NCI-H1417 treated with DMSO at 0.1 percent for 48 hours (cell line): ENCODE measurements at places on chromosomes 12 and 14.
A peak's percentile ranks its signal among the peaks of the same experiment; 100 is the strongest.

- no peak for DNase-seq
Observed at GRCh38 chr12:24907464-24907863, 41.4 kb downstream of the BCAT1 start.

- DNase-seq: no peak
Observed at GRCh38 chr12:117360222-117360550, 1.2 kb downstream of the NOS1 start.

DNA sequence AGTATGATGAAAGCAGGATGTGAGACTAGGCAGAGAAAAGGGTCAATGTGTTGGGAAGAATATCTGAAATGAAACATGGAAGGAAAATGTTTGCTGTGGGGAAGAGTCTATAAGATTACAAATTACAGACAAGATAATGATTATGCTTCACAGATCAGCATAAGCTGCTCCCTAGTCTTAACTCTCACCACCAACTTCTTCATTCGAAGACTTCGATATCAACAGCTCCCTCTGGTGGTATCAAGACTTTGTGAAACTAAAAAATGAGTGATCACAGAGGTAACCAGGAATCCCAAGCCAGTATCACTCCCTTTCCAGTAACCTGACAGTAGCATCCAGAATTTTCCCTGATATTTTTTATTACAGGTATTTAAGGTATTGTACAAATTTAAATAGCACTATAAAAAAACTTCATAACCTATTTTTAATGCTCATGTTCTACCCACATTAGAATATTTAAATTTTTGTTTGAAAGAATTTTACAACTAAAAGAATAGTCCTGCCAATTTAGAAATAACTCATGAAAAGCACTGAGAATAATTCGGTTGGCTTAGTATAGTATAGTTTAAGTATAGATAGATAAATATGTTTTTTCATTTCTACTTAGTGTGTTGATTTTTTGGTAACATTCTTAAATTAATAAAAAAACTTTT lies 84.4 kb downstream of the C2CD5 start:
- DNase-seq: no peak

GRCh38 chr14:104722938-104723650 lies 935 bp upstream of the ADSS1 start:
- no peak for DNase-seq

GRCh38 chr12:80299976-80300375 lies 144.1 kb upstream of the PTPRQ start:
- DNase-seq: no peak

GRCh38 chr12:96698965-96699364 lies 208.1 kb upstream of the NEDD1 start:
- DNase-seq: no peak

DNA sequence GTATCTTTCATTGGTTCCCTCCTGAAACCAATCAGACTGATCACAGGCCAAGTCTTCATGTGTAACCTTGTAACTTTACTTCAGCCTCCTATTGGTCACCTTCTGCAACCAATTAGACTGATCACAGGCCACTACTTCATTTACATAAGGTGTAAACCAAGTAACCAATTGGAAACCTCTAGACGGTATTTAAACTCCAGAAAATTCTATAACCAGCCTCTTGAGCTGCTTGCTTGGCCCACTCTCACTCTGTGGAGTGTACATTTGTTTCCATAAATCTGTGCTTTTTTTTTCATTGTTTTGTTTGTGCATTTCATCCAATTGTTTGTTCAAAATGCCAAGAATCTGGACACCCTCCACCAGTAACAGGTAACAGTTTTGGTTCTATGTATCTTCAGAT lies 47.5 kb downstream of the EIF2S3B start:
- no peak for DNase-seq

- no peak for DNase-seq
Observed at GRCh38 chr12:101779626-101780025, 40.4 kb upstream of the SYCP3 start.

GRCh38 chr12:43740511-43741100 lies 18.0 kb downstream of the PUS7L start:
- no peak for DNase-seq

- DNase-seq: no peak
Observed at GRCh38 chr12:110451263-110451662, 1.1 kb upstream of the ARPC3 start.

- no peak for DNase-seq
Observed at GRCh38 chr14:99266181-99267178, 5.5 kb downstream of the BCL11B start.

DNA sequence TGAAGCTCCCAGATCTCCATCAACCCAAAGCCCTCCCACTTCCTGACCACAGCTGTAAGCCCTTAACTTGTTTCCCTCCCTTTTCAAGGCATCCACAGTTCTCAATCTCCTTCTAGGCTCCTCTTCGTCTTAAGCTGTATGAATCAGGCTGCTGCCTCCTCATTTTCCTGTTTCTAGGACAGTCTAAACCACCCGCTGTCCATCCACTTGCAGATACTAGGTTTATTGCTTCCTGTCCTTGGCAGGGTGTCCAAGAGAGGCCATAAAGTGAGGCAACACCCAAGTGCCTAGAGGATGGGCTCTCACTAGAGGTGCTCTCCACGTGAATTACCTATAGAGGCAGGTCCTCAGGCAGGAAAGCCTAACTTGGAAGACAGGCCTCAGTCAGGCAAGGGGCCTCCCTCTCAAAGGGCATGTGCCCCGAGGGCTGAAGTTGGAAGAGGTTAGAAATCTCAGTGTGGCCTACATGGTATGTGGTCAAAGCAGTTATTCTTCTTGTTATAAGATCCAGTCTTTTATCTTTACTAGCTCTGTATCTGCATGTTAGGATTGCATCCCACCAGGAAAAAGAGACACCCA lies 8.8 kb upstream of the TMEM106C start:
- DNase-seq: no peak

DNA sequence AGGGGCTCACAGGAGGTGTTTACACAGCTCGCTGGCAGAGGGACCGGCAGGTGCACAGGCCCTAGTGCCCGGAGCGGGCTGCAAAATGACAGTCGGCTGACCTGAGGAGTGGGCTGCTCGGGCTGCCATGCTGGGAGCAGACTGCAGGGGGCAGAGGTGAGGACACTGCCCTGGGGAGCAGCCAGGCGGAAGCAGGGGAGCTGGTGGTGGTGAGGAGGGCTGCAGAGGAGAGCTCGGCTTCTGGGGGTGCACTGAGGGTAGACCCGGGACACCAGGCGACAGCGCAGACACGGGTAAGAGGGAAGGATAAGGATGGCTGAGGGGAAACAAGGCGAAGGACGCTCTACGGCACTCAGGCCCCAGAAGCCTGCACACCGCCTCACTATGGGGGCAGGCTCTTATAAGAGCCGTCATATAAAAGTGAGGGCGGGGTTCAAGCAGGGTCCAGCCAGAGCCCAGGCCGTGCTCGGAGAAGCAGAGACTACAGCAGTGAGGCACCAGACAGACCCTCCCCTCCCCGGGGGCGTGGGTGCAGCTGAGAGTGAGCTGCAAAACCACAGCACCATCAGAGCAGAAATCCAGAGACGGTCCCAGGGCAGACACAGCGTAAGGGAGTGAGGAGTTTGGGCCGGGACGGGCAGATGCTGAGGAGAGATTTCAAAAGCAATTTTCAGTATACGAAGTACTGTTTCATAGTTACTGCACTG lies 62.5 kb downstream of the CCDC88C start:
- peak; percentile 49 for DNase-seq

GRCh38 chr14:75487155-75487671 lies 35.1 kb upstream of the BATF start:
- no peak for DNase-seq

DNA sequence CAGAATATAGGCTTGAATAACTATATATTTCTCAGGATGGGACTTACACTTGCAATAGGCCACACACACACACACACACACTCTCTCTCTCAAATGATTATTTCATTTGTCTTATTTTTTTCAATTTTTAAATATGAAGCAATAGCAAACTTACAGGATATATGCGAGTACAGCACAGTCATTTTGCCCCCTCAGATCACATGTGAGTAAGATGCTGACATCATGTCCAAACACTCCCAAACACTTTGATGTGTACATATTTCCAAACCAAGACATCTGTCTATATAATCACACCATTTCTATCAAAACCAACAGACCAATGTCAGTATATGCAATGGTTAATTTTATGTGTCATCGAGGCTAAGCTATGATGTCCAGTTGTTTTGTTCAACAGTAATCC lies 1535.9 kb upstream of the FLRT2 start:
- DNase-seq: no peak

DNA sequence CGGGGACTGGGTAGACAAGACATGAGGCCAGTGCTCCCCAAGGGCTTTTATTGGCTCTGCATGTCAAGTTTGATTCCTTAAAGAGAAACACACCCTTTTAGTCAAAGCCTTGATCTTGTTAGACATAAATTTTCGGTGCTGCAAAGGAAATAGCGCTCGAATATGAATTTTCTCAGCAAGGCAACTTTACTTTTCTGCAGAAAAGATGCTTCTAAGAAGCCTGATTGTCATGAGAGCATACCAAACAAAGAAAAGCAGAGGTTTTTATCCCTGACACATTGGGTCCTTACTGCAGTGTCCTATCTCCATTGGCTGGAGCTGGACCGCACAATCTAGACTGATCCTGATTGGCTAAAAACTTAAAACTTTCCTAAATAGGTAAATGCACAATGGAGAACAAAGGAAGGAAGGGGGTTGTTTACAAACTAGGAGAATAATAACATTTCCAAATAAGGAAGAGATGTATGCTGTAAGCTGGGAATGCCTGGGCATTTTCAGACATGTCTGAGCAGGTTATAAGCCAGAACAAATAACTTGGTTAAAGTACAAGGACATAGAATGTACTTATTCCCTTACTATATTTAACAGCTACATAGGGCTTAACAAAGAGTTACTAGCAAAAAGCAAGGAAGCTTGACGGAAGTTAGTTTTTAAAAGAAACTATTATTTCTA lies 17.2 kb downstream of the TXNRD1 start:
- no peak for DNase-seq

GRCh38 chr12:6653342-6653741 lies 6.1 kb upstream of the ACRBP start:
- no peak for DNase-seq

GRCh38 chr14:64502456-64502855 lies 1.2 kb downstream of the ZBTB25 start:
- no peak for DNase-seq

DNA sequence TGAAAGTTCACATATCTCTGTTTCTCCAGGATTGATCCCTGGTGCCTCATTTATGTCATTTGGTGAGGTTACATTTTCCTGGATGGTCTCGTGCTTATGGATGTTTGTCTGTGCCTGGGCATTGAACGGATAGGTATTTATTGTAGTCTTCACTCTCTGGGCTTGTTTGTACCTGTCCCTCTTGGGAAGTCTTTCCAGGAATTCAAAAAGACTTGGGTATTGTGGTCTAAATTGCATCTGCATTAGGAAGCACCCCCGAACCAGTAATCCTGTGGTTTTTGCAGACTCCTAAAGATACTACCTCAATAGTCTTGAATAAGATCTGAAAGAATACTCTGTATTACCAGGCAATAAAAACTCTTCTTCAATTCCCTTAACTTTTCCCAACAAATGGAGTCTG lies 720.8 kb downstream of the SLC6A15 start:
- no peak for DNase-seq

DNA sequence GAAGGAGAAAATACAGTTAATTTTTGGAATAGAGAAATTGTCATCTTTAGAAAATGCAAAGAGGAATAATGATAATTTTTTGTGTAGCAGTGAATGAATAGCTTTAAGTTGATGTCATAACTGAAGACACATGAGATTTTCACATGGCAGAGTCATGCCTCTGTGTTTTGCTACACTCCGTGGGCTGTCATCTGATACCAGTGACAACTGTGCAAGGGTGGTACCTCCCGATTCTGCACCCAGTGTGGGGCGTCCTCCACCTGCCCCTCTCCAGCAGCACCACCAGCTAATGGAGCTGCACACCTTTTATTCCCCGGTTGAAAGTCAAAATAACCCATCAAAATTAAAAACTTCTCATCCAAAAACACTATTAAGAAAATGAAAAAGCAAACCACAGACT lies 47.2 kb downstream of the ANKRD9 start:
- no peak for DNase-seq

DNA sequence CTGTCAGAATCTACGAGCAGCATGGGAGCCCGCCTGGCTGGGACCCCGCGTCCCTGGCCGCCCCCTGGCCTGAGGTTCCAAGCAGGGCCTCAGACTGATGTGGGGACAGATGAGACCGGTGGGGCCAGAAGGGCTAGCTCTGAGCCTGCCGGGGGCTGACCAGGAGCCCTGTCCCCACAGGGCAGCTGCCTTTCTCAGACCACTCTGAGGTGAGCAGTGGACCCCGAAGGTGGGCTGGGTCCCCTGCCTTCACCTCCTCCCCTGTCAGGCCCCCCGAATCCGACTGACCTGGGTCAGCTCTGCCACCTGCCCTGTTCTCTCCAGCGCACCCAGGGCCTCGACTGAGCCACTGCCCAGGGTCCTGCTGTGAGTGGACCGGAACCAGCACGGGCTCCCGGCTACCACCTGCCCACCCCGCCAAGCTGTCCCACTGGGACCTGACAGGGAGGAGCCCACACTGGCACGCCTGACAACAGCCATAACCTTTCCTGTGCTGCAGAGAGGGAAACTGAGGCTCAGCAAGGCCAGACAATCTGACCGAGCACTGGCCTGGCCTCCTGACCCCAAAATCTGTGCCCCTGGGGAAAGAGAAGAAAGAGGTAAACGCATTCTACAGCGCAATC lies 29.7 kb upstream of the TMEM179 start:
- no peak for DNase-seq

- no peak for DNase-seq
Observed at GRCh38 chr12:754851-755562, 2.6 kb downstream of the WNK1 start.

DNA sequence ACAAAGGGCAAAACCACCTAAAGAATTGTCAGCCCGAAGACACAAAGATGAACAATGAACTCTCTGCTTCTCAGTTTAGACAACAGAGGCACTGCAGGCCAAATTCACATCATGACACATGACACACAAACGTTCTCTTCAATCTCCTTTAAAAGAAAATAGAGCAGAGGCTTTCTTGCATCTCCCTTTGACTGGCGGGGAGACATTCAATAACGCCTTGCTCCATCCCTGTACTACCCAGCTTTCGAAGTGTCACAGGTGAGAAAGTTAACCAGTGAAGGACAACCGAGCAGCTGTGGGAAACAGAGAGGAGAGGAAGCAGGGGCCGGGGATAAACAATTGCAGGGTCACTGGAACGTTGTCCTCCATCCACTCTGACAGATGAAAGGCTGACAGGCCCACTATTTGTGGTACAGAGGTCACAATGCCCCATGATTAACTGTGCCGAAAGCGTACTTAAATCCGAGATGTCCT lies 130.8 kb downstream of the PHLDA1 start:
- no peak for DNase-seq

GRCh38 chr12:32273063-32273522 lies 126.3 kb upstream of the FGD4 start:
- DNase-seq: no peak

GRCh38 chr12:293199-293598 lies 30.6 kb upstream of the SLC6A13 start:
- no peak for DNase-seq

DNA sequence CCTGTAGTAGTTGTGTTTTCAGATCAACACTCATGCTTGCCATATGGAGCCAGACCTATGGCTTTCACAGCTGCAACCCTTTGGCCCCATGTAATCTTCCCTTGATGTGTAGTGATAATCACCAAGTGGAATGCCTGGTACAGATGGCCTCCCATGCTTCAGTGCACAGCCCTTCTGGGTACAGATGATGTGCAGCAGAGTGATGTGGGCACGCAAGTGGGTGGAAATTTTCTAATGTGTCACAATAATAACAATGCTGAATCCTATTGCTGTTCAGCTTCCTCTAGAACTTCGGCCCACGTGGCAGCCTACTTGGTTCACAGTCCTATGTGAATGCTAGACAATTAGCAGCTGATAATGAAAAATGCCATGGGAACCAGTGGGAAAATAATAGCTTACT lies 188.1 kb downstream of the SNAPC1 start:
- no peak for DNase-seq

- DNase-seq: no peak
Observed at GRCh38 chr14:68969278-68970033, 9.6 kb downstream of the ACTN1 start.
